Central memory CD4-positive, alpha-beta T cell (primary cell): ENCODE measurements at places on chromosomes 11 and 22.
A peak's percentile ranks its signal among the peaks of the same experiment; 100 is the strongest.

DNA sequence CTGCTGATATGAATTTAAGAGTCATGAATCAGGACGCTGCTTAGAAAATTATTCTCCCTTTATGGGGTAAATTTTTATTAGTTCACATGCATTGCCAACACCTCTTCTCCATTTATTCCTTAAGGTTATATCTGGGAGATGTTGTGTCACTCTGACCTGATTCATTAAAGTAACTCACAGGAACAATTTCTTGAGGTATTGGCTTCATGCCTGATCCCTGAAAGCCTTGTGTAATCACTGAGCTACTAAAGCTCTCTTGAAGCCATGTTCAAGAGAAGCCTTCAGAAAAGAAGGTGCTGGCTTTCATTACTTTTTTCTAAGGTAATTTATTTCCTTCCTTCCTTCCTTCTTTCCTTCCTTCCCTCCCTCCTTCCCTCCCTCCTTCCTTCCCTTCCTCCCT lies 420.6 kb downstream of the RAB38 start:
- DNase-seq, result no peak

- DNase-seq, result no peak
Measured at GRCh38 chr22:43257549-43257948, 70.6 kb upstream of the TTLL12 start.

GRCh38 chr11:93504110-93505095 lies 38.8 kb downstream of the SMCO4 start:
- no peak for DNase-seq

- no peak for DNase-seq
Measured at GRCh38 chr11:79242616-79243015, 198.2 kb downstream of the TENM4 start.

DNA sequence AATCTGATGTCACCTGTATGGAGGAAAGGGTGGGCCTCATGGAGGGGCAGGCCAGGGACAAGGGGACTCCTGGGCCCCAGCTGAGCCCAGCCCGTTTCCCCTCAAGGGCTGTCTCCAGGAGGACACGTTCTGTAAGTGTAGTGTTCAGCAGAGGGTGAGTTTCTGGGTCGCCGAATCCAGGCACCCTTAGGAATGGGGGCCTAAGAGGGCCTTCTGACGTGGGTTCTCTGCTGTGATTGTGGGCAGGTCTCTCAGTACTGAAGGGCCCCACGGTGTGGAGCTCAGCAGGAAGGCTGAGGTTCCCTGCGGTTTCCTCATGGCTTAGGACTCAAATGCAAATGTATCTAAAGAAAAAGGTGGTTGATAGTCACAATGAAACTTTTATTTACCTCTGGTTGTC lies 6.5 kb downstream of the PTDSS2 start:
- peak; percentile 64 for DNase-seq

DNA sequence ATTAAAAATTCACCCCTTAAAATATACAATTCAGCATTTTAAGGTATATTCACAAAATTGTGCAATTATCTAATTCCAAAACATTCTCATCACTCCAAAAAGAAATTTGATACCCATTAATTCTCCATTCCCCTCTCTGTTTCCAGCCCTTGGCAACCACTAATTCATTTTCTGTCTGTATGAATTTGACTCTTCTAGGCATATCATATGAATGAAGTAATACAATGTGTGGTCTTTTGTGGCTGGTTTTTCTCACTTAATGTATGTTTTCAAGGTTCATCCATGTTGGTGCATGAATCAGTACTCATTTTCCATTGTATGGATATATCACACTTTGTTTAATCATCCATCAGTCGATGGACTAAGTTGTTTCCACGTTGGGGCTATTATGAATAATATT lies 29.0 kb upstream of the ACCSL start:
- DNase-seq, result no peak

DNA sequence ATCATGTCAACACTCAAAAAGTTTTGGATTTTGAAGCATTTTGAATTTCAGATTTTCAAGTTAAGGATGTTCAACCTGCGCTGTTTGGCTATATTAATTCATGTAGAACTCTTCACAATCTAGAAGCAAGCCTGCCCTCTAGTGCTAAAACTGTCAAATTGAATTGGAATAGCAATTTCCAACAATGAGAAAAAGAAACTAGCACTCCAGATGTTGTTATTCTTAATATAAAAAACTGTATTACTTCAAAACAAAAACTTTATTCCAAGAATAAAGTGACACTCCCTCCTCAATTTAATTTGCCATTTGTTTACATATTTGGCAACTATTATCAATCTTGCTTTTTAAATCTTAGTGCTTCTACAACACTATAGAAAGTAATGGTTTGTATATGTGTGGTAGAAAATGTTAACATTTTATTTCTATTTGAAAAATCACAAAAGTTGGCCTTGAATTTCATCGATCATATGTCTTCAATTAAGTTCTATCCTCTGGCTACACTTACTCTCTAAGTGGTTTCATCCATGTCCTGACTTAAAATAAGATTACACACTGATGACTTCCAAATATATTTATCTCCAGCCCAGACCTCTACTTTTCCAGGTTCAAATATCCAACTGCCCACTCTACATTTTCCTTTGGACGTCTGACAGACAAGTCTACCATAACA lies 36.6 kb downstream of the DCUN1D5 start:
- DNase-seq, result no peak

DNA sequence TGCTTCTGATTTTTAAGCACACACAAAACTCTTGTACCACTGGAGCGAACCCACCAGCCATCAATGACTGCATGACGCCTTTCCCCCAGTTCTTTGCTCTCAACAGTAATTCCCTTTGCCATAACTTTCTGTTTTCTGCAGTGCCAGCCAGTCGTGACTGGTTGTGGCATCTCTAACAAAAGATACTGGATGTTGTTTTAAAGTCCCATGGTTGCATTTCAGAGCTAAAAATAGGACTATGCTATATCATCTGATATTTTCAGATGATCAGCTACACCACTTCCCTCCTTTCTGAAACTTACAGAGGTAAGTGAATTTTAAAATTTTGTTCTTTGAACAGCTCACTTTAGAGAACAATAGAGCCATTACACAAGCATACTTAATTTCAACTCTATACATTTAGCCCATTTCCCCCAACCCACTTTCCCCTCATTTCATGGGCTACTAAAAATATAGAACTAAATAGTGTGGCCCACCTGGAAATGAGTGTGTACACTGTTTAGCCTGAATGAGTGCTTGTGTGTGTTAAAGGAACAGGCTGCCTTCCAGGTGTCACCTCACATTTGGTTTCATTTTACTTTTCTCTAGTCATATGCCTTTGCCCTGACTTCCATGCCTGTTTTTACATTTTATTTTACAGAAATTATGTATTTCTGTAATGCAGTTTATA lies 136.9 kb upstream of the ZC3H12C start:
- no peak for DNase-seq

DNA sequence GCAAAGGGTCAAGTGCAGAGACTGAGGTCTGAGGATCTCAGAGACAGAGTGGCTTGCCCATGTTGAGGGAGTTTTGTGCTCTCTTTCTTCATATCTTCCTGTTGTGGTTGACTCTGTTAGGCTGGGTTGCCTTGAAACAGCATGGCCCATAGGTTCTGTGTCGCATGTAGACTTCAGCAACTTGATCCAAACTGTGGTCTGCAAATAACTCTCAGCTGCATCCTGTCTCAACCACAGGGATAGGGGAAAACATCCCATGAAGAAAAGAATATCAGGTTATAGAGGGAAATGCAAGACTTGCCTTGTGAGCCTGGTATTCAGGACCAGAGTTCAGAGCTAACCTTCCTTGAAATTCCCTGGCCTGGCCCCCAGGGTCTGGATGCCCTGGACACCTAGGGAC lies 69.4 kb downstream of the FLI1 start:
- DNase-seq, result no peak

- DNase-seq, result no peak
Measured at GRCh38 chr22:22349455-22349836, 104.9 kb downstream of the VPREB1 start.

GRCh38 chr11:129595038-129595962 lies 219.7 kb downstream of the BARX2 start:
- no peak for DNase-seq

- DNase-seq, result no peak
Measured at GRCh38 chr22:44289414-44290171, 23.2 kb downstream of the SHISAL1 start.

DNA sequence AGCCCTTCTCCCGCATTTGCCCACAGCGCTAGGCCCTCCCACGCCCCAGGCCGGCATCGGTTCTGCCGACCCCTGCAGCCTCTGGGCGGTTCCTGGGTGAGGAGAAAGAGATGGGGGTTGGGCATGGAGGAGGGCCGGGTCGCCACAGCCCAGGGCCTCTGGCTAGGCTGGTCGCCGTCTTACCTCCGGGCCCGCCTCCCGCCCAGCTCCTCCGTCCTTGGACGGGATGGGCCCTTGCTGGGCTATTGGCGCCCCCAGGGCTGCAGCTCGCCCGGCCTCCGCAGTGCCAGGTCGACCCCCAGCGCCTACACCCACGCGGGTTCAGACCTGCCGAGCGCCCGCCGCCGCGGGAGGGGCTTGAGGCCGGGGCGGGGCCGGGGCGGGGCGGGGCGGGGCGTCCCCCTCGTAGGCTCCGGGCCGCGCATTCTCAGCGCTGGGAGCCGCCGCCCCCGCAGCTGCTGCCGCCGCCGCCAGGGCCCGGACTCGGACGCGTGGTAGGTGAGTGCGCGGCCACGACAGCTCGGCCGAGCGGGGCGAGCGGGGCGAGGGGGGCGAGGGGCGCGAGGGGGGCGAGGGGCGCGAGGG lies at the start of gene CD151:
Gene CD151 (plus strand): TSS at position 424 of the 585 bp plus-strand sequence. CDS start 3,118 bp downstream, outside the sequence.
- DNase-seq, result no peak

GRCh38 chr11:117861151-117862018 lies 15.1 kb downstream of the FXYD6 start:
- DNase-seq, result no peak

DNA sequence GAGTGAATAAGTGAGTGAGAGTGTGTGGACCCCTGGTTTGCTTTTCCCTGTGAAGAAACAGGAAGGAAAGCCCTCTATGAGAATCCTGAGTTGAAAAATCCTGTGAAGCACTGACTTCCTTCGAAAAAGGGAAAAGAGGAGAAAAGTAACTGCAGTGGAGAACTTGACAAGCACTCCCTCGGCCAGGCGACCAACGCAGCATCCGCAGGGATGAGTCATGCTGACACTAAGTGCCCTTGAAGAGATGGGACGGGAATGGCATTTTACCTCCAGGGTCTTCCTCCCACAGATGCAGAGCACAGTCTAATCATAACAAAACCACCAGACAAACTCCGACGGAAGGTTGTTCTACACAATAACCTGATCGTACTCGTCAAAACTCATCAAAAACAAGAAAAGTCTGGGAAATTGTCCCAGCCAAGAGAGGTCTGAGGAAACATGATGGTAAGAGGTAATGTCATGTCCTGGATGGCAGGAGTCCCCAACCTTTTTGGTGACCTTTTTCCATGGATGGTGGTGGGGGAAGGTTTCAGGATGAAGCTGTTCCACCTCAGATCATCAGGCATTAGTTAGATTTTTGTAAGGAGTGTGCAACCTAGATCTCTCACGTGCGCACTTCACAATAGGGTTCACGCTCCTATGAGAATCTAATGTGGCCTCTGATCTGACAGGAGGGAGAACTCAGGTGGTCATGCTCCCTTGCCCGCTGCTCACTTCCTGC lies 132.2 kb upstream of the B3GAT1 start:
- no peak for DNase-seq

DNA sequence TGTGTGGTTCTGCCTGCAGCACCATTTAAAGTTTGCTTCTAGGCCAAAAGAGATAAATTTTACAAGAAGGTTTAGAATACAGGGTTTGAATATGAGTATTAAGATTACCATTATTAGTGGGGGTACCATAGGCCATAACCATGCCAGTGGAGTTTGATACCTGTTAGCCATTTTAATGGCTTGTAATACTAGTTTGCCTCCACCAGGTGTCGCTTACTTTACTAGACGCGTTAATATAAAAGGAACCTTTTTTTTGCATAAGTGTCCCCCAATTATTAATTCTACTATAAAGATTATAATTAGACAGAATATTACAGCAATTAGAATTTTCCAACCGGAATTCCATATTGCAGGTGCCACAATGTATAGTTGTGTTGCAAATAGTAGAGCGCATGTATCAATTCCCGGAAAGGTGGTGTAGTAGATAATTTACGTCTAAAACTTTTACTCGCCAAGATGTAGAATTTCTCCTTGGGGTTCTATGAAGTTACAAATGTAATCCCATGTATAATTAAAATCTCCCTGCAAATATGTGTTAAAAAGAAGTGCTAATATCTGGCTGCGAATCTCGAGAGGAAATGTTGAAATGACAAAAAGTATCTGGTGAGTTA lies 16.1 kb downstream of the MS4A6E start:
- DNase-seq, result no peak

DNA sequence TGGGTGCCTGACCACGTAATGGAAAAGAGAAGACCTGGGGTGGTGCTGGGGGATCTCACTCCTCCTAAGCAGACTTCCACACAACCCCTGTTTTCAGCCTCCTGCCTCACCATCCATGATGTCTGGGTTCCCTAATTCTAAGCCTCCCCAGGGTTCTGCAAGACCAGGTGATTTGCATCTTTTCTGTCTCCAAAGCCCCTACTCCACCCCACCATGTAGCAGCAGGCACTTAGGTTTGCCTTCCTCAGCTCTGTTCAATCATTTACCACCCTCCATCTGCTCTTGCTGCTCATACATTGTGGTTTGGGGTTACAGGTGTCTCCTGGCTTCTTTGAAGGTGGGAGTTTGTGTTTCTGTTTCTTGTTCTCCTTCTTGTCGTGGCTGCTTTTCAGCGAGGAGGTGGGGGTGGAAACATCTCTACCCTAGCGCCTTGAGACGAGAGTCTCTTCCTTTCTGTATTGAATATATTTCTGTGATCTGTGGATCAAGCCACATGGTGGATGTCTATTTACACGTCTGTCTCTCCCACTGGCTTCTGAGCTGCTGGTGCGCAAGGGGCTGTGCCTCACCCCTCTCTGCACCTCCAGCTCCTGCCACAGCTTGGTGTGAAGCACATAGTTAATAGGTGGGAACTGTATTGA lies 6.6 kb upstream of the SSTR3 start:
- DNase-seq, result peak; percentile 93

GRCh38 chr11:47724041-47724729 lies 9.0 kb upstream of the AGBL2 start:
- no peak for DNase-seq

DNA sequence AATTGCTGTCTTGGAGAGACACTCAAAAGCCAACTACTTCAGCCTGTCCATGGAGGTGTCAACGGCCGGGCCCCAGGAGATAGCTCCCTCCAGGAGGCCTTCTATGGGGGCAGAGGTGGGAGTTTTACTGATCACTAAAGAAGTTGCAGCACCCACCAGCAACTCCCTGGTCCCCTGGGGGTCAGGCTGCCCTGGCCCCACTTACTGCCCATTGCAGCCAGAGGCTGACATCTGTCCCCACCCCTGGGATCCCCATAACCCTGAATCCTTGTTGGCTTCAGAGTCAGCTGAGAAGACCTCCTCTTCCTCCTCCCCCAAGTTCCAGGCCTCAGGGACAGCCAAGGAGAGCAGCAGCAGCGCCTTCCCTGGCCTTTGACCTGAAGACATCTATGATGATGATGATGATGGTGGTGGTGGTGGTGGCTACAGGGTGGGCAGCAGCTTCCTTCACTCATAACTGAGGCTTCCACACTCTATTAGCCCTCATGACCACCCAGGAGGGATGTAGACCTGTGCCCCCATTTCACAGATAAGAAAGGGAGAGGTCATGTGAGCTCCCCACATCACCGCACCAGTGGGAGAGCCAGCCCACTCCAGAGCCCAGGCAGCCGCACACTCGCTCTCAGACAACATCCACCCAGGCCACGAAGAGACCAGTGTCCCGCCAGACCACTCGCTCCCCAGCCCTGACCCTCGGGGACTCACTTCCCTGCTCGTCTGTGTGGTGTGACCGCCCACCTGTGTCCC lies 43.8 kb upstream of the FGF3 start:
- no peak for DNase-seq
